ENCODE measurements at places on chromosomes 4 and X.

- DNase-seq, result no peak
Measured at GRCh38 chrX:132199941-132200340, 19.3 kb downstream of the RAP2C start.

GRCh38 chrX:27608671-27609070, 18.5 kb downstream of the DCAF8L2 start:
- no peak for DNase-seq

DNA sequence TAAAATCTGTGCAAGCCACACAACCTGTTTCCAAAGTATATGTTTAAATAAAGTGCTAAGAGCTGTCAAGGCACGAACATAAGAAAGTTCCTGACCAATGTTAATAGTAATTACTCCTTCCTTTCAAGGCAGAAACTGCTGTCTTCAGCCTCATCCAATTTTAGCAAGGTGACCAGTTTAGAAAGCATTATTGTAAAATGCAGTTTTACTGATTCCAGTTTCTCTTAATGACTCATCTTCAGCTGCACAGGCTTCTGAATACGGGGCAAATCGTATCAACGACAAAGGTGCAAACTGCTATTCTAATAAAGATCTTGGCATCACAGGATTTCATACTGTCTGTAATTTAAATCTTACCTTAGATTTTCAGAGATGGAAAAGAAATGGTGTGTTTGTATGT, 87.5 kb downstream of the PPP3CA start:
- no peak for DNase-seq

DNA sequence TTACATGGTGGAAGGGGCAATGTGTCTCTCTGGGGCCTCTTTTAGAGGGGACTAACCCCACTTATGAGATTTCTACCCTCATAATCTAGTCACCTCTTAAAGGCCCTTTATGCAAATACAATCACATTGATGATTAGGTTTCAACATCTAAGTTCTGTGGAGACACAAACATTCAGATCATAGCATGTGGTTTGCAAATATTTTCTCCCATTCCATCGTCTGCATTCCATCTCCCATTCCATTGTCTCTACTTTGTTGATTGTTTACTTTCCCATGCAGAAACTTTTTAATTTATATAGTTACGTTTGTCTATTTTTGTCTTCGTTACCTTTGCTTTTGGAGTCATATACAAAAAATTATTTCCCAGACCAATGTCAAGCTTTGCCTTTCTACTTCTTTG, 927.5 kb upstream of the INTU start:
- DNase-seq, result no peak

DNA sequence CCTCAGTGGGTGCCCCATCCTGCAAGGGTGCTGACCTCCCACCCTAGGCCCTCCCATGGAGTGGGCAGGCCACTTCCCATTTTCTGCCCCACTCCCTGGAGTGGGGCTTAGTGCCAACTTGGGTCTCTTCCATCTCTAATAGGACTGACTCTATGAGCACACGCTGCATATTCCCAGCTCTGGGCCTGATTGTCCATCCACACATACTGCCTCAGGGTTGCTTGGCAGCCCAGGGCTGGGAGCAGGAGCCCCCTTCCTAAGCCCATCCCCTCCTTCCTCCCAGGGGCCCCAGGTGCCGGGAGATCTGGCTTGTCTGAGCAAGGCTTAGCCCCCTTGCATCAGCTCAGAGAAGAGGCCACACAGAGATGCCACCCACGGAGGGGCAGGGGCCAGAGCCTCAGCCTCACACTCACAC, 55.1 kb downstream of the PJA1 start:
- DNase-seq, result no peak
